Stomach (tissue), 19 donors: ENCODE measurements at places on chromosomes 6 and 20. TPM values are rescaled to one million over a fixed set of nuclear protein-coding genes. Genes with fewer than 3 reads are reported as not detected.
A peak's percentile ranks its signal among the peaks of the same experiment; 100 is the strongest.

Gene POU5F1
- total RNA-seq = 86.2 TPM

DNA sequence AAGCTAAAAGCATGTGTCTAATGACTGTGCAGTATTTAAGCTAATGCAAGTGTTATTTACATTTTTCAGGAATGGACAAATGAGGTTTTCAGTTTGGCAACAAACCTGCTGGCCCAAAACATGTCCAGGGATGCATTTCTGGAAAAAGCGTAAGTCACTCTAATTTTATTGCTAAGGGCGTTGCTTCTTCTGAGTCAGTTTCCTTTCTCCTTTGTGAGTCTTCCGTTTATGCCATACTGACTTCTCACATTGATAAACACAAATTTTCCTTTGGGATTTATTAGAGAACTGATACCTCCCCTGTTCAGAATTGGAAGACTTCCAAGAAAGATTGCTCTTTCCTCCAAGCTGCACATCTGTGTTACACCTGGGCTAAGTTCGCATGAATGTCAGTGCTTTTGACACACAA, 422.9 kb upstream of the PLCB4 start:
- no peaks in the 10 kb centered on the region for H3K36me3 ChIP-seq
- no peak overlapping the region for H3K4me3 ChIP-seq
- no peak for DNase-seq
- no peaks in the 10 kb centered on the region for H3K27me3 ChIP-seq
- H3K4me1 ChIP-seq = no peaks in the 10 kb centered on the region

Gene LY6G5C
- total RNA-seq = not detected

GRCh38 chr6:39344821-39345280, 22.3 kb upstream of the KCNK16 start:
- peak; percentile 43 for DNase-seq
- no peak overlapping the region for H3K4me3 ChIP-seq
- no peak overlapping the region for H3K27ac ChIP-seq

DNA sequence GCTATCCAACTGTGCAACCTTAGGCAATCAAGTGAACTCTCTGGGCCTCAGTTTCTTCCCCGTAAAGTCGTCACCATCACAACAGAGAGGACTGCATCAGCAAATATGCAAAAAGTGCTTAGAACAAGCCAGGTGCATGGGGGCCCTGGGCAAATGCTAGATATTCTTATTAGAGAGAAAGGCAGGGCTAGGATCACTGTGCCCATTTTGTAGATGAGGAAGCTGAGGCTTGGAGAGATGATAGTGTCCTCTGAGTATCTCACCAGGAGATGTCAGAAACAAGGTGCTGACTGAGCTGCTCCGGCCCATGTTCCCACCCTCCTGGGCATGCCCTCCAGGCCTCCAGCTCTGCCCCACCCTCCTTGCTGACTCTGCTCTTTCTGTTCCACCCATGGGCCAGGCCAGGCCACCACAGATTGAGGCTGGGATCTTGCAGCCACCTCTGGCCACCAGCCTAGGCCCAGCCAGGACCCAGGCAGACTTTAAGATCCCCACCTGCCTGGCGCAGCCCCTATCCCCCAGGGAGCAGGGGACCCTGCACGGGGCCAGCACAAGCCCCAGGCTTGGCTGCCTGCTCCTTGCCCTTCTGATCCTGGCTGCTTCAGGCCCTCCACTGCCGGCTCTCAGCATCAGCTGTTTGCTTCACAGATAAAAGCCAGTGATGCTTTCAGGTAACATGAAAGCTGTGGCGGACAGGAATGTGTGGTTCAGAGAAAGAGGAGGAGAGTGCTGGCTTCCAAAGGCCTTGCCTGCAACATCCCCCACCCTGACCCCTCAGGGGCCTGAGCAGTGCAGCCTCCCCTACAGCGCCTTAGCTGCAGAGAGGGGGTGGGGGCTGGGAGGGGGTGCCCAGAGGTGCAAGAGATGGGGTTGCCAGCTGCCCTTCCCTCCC, 47.6 kb downstream of the GRM4 start:
- H3K4me1 ChIP-seq = no peaks in the 10 kb centered on the region
- peaks cover 29% of the 10 kb centered on the region for H3K27me3 ChIP-seq
- H3K36me3 ChIP-seq = no peaks in the 10 kb centered on the region

DNA sequence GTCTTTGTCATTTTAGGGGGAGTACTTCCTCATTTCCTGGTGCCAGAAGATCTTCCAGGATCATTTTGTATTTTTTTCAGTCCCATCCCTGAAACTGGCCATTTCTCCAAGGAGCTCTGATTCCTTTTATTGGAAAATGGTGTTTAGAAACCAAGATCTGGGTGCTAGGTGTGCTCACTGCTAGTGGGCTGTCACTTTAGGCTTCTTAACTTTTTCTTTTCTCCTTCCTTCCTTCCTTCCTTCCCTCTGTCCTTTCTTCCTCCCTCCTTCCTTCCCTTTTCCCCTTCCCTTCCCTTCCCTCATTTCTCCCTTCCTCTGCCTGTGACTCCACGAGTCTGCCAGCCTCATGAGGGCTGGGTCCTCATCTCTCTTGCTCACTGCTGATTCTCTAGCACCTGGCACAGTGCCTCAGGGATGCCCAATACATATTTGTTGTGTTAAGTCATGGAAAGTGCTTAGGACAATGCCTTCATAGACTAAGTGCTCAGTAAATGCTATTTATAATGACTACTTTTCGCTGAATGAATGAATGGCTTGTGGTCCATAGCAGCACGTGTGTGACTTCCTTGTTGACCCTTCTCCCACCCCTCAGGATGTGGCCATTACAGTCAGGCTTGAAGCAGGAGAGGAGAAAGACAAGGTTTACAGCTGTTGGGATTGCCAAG, 36.9 kb downstream of the APCDD1L start:
- peaks cover 3% of the 10 kb centered on the region for H3K4me1 ChIP-seq
- no peak overlapping the region for H3K4me3 ChIP-seq
- DNase-seq = no peak
- no peak overlapping the region for H3K27ac ChIP-seq
- no peaks in the 10 kb centered on the region for H3K27me3 ChIP-seq
